Activated naive CD4-positive, alpha-beta T cell treated with Interleukin-2 at 50 U/mL for 16 hours (primary cell): ENCODE measurements at places on chromosomes 6 and 20.
A peak's percentile ranks its signal among the peaks of the same experiment; 100 is the strongest.

DNA sequence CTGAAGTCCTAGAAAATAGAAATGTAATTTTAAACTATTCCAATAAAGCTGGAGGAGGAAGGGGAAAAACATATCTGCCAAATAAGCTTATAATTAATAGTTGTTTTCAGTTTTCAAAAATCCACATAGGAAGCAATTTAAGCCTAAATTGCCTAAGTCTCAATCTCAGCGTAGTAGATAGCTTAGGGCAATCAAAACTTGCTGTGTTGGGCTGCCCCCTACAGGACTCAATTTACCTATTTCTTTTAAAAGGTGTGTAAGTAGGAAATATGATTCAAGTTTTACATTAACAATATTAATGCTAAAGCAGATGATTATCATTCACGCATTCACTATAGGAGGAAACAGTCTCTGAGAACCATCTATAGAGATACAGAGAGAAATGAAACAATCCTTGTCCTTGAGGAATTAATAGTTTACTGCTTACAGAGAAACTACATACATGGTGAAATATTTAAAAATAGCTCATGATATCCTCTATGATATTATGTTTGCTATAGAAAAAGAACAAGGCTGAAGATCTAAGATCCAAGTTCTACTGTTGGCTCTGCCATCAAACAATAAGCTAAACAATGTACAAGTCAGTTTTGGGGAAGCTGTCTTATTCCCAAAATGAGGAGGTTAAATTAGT is 102.1 kb downstream of the ATG5 start:
- peak; percentile 70 for DNase-seq

DNA sequence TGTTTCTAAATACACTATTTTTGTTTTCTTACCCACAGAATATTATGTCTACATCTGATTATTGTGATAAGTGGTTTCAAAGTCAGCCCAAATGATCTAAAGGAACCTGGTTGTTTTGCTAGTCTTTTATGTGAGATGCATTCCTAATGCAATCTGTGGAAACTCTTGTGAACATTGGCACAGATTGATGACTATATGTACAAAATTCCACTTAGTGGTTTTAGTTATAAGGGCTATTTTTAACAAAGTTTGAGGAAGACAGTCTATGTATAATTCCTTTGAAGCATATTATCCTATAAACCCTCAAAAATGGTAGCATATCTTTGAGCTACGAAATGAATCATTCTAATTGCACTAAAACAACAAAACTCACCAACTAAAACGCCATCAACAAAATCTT is 140.9 kb downstream of the GRIK2 start:
- DNase-seq = no peak

- no peak for DNase-seq
Observed at GRCh38 chr20:31617432-31618104, 12.5 kb downstream of the ID1 start.

DNA sequence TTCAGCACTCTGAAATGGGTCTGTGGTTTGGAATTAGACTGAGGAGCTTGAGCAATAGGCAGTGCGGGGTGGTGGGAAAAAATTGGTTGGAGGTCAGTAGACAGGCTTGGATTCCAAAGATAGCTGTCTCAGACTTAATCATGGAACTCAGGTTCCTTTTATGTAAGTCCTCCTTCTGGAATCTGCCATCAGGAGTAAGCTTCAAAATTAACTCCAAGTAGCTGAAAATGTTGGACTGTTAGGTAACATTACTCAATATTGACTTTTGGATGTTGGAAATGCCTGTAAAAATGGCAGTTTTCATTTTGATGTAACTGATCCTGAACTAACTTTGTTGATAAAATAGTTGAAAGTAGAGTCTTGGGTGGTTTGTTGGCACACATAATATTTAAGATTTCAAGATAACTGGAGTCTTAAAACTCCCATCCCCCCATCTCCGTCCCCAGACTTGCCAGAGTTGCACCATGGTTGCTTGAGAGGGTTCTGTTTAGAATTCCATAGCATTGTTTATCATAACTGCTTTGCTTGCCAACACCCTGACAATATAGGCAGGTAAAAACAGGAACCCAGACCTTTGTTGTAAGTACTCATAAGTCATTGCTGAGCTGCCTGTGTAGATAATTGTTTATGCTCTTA is 83.0 kb downstream of the PHF20 start:
- DNase-seq = no peak

DNA sequence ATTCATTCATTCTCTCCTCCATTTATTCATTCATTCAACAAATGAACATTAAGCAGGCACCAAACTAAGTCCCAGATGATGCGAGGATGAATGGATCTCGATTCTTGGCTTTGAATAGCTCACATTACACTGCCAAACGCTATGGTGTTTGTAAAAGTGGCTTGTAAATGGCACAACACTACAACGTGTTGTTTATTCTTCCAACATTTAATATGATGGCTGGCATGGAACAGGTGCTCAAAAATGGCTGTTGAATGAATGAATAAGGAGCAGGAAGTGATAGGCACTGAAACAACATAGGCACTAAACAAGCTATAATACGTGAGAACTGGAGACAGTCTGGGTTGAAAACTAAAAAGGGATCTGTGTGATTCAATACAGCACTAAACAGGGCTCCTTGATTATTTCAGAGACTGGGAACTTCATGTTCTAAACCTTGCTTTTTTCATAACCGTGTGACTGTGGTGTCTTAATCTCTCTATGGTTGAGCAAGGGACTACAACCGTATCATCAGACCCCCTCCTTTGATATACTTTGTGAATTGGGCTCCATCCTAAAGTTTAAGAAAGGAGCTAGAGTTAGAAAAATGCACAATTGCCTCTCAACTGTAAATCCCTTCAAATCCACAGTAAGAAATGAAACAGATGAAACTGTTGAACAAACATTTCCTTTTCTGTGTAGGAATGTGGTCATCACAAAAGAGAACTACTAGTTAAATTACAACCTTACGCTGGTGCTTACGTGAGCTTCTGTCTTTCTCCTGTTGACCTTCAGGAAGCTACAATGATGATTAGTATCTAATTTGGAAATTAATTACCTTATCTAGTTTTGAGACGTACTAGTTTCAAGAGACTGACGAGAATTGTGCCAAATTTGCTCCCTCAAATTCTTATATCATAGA is 16.9 kb upstream of the SLC16A10 start:
- DNase-seq = no peak

DNA sequence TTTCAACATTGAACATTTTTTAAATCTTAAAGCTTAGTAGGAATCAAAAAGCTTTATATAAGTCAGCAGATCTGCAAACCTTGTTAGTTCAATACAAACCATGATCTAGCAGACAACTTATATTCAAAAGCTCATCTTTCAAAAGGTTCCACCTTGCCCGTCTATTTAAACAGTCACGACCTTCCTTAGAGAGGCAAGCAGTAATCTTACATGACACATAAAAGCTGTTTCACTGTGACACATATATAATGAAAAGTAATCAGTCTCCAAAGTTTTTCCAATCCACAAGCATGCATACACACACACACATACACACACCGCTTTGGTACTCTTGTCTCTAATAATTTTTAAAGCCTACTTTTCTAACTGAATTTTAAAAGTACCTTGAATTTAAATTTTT is 12.9 kb downstream of the SOD2 start:
- DNase-seq = no peak

- peak; percentile 51 for DNase-seq
Observed at GRCh38 chr6:141483598-141484061, 649.1 kb upstream of the GJE1 start.

- DNase-seq = no peak
Observed at GRCh38 chr6:11968241-11968806, 43.8 kb upstream of the HIVEP1 start.

DNA sequence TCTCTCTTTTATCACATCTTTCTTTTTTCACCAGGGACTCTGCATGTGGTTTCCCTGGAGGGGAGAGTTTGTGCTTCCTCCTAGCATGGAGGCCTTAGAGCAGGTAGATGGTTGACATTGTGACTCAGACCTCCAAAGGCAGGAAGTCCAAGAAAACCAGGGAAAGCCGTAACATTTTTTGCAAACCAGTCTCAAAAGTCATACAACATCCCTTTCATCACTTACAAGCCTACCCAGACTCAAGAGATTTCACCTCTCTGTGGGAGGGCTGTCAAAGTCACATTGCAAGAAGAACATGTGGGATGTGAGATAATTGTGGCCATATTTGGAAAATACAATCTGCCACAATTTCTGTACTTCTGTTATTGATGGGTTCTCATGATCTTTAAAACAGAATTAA is 46.2 kb downstream of the SNRNP48 start:
- DNase-seq = no peak

DNA sequence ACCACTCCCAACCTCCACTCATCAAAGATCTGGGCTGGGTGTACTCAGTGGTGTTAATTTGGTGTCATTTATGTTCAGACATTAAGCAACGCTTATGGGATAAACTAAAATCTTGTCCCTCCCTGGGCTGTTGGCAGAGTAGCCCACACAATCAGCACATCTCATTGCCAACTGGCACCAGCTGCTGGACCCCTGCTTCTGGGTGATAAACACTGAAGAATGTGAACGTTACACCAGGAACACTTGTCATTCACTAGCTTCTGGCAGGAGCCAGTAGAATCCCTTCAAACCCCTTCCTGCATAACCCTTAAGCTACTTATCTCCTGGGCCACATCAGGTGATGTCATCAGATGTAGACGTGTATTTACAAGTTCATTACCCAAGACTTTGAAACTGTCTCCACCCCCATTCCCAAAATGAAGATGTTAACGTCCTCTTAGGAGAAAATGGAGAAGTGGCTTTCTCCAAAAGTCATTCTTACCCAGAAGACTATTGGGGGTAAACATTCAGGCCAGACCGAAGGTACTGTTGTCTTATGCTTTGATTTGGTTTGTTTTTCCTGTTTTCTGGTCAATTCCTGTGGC is 107.8 kb upstream of the CD93 start:
- no peak for DNase-seq

DNA sequence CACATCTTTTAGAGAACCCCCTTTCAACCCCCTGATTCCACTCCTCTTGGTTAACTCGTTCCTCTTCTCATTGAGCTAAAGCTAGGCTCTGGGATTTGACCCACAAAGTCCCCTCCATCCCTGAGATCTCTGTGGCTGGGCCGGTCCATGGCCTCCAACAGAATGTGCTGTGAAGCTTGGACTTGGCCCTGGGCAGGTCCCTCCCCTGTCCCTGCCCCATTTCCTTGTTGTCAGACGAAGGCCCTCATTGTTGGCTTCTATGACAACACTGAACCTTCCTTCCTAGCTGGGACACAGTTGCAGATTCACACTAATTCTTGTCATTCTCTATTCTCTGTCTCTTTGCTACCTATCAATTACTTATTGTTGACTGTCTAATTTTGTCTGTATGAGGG is 156.1 kb downstream of the SYCP2 start:
- no peak for DNase-seq

DNA sequence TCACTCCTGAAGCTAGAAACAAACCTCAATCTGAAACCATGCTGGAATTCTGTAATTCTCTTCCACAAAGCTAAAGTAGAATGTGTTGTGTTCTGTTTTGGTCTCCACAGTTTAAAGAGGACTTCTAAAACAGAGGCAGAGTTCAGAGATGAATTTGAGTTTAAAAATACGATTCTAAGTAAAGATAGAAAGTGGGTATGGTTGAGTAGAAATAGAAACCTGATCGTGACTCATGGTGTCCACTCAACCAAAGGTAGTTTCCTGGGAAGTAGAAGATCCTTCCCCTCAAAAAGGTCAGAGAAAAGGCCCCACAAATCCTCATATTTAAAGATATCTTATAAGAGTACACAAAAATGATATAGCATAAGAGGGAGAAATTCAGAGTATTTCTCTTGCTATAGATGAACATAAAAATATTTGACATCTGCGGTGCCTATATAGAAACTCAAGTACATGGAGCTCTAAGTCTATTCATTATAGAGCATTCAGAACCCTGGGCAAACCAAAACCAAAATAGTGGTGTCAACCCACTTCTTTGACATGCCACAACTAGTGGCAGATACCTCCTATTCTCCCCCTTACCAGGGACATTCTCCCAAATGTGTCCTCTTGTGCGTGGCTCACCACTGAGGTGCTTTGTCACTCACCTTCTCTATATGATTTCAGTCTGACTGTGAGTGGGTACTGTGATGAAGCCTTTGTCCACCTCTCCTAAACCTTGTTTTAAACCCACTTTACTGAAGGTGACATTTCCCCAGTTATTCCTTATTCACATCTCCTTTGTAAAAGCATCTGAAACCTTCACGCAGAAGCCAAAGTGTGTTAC is 84.5 kb downstream of the PLCB1 start:
- no peak for DNase-seq

GRCh38 chr20:62723768-62724450 is 15.3 kb downstream of the NTSR1 start:
- DNase-seq = no peak

DNA sequence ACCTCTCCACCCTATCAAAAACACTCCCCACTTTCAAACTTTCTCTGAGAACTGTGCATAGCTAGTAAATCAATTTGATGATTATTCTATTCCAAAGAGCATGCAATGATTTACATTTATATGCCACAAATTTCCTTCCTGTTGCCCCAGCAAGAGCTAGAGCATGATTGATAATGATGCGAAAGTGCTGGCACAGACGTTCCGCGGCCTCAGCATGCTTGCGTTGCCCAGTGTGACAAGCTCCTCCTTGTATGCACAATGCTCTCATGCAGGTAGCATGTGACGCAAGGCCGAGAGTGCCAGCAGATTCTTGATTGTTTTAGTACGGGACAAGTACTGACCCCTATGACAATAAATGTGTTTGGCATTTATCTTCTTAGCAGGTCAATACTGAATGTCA is 696.3 kb upstream of the SLC35B3 start:
- no peak for DNase-seq

GRCh38 chr6:42507901-42508300 is 55.9 kb upstream of the UBR2 start:
- DNase-seq = no peak

DNA sequence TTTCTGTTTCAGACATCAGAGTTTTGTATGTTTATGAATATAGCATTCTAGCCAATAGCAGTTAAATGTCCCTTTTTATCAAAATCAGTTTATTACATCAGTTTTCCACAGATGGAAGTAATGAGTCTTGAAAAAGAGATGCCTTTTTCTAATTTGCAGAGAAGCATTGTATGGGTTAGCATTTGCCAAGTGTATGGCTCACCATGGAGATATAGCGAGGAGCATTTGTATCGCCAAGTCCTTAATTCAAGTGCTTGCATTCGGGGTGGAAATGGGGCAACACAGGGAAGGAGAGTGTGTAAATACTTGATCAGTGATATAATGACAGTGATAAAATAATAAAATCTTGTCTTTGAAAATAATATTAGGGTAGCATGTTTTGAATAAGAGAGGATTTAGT is 42.9 kb downstream of the TXLNB start:
- no peak for DNase-seq
